ENCODE measurements at places on chromosomes 3 and 15.

GRCh38 chr3:66395635-66396034, 105.2 kb downstream of the LRIG1 start:
- DNase-seq, result no peak

GRCh38 chr15:82315519-82316246, 33.6 kb downstream of the GOLGA6L10 start:
- DNase-seq, result no peak

DNA sequence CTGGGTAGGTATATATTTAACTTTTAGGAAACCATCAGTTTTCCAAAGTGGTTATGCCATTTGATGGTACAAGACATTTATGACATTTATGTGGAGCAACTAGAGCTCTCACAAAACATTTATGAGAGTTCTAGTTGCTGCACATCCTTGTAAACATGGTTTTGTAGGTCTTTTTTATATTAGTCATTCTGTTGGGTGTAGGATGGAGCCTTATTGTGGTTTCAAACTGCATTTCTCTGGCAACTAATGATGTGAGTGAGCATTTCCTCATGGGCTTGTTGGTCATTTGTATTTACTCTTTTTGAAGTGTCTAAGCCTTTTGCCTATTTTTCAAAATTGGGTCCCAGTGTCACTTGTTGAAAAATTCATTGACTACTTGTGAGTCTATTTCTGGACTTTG, 45.7 kb upstream of the MGLL start:
- no peak for DNase-seq

GRCh38 chr15:44427756-44428724, 611 bp downstream of the CTDSPL2 start:
- no peak for DNase-seq

DNA sequence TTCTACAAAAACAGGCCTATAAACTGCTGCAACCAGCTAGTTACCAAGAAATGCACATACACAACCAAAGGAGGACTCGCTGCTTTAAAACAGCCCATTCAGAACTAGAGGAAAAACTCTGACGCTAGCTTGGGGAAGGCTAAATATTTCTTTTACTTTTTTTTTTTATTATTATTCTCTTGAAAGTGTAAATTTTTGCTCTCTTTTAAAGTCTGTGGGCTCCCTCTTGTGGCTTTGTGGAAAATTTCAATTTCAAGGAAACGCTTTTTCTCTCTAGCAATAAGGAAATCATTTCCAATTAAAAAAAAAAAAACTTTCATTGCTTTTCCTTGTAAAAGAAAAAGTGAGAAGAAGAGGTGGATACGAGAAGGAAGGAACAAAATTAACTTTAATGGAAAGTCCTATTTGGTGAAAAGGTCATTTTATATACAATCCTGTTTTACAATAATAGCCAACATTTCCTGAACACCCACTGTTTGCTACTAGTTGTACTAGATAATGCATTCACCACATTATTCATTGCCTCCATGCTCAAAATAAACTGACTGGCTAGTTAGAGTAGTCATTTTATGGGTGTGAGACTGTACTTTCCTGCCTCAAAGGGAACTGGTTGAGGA, 51.2 kb upstream of the SAMMSON start:
- no peak for DNase-seq

DNA sequence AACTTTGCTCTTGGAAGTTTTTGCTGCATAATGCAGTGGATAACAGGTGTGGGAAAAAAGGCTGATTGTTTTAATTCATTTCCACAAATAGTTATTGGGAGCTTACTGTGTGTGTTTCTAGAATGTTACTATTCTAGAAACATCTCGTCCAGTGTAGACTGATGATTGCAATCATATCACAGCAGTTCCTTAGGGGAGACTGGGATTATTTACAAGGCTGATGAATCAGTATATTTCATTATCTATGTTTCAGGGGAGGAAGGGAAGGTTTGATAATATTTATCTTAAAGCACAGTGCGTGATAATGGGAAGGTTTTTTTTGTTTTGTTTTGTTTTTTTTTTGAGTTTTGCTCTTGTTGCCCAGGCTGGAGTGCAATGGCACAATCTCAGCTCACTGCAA, 2.4 kb downstream of the USP13 start:
- DNase-seq, result no peak

DNA sequence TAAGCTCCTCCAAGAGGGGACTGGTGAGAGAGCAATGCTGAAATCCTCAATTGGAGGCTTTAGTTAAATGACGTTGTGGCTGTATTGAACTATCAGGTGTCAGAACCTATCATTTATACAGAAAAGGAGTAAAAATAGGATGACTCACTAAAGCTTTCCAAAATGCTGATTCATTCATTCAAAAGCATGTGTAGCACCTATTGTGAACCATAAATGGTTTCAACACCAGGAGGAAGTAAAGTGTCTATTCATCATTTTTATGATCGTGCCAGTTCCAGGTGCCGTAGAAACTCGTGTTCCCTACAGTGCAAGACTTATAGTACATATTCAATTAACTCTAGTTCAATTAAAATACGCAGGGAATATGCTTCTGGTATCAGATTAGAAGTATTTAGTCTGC, 66.5 kb upstream of the ARRDC4 start:
- DNase-seq, result no peak

DNA sequence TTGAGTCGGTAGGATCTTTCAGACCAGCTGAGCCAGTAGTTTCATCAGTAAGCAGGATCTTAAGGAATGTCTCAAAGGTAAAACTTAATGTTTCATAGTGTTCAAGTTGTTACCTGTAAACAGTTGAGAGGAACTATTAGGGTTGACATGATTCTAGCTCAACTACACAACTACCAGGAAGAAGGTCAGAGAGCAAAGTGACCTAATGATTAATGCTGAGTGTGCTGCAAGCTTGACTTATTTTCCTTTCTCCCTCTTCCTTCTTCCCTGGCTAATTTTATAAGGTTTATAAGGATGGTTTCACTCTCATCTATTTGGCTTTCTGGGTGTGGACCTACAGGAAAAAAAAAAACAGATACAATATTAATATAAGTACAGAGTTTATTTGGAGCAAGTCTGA, 30.2 kb upstream of the LHFPL4 start:
- no peak for DNase-seq

GRCh38 chr3:186798239-186798874, 7.9 kb downstream of the RFC4 start:
- DNase-seq, result no peak

- no peak for DNase-seq
Measured at GRCh38 chr3:103601666-103602065, 1166.9 kb downstream of the ZPLD1 start.

- no peak for DNase-seq
Measured at GRCh38 chr3:148937467-148938255, 53.7 kb upstream of the GYG1 start.

- no peak for DNase-seq
Measured at GRCh38 chr15:63606308-63606707, 9.1 kb downstream of the FBXL22 start.

- no peak for DNase-seq
Measured at GRCh38 chr3:69240651-69241568, 118.5 kb upstream of the LMOD3 start.

- no peak for DNase-seq
Measured at GRCh38 chr3:194139071-194139813, 3.3 kb downstream of the HES1 start.

GRCh38 chr15:54836052-54836795, 360.5 kb downstream of the RSL24D1 start:
- DNase-seq, result no peak

GRCh38 chr3:142723665-142723967, 218 bp upstream of the TRPC1 start:
- DNase-seq, result no peak

GRCh38 chr3:98744283-98744682, 18.9 kb upstream of the ST3GAL6 start:
- no peak for DNase-seq

DNA sequence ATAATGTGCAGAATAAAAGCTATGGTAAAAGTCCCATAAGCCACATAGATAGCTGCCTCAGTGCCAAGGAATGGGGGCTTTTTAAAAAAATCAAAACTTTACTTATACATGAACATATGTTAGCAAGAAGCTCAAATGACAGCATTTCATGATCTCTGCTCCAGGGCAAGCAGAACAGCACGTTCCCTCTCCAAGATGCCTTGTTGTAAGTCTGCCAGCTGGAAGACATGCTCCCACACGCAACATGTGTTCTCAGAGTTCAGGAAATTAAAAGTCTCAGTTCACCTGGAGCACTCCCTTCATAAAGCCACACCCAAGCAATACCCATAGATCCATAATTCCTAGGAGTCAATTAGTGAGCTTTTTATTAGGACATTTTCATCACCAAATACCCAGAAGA, 52.2 kb downstream of the ABI3BP start:
- no peak for DNase-seq

DNA sequence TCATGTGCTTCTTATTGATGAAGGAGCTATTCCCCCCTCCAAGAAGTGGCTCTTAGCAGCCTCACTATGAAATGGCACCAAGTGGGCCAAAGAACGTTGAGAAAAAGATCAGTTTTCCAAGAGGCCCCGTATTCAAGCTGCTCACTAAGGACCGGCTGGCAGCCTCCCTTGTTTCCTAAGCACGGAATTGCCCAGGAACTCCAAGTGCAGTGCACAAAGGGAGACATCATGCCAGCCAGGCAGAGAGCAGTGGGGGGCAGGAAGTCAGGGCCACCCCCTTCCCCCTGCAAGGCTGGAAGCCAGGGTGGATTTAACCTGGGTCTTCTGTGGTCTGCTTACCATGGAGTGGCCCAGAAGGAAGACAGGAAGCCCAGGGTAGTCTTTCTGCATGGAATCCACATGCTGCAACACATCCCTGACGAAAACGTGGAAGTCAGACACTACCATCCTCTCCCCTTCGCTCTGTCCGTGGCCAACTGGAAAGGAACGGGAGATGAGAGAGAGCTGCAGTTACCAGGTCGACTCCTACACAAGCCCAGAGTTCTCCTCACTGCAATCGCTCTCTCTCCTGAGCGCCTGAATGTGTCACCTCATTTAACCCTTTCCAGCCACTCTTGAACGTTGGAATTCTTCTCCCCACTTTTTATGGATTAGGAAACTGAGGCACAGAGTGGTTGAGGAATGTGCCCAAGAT, 49.5 kb downstream of the ABTB1 start:
- no peak for DNase-seq

GRCh38 chr3:181716966-181717365, 5.2 kb downstream of the SOX2 start:
- DNase-seq, result no peak

- DNase-seq, result peak; percentile 52
Measured at GRCh38 chr3:188788621-188789081, 383.1 kb upstream of the TPRG1 start.

DNA sequence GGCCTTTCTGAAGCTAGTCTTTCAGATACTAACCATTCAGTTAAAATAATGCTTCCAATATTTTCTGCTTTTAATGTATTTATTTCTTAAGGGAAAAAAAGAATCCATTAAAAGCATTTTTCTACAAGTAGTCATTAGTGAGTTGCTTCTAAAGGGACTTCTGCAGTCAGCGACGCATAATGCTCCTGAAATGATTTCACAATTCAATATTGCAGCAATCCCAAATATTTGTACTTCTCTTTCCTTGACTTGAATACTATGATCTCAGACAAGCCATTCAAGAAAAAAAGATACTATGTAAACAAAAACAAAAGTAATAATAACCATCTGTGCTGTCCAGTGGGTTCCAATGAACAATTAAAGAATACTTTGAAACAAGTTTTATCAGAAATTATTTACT, 681.0 kb downstream of the DIPK2A start:
- DNase-seq, result no peak

DNA sequence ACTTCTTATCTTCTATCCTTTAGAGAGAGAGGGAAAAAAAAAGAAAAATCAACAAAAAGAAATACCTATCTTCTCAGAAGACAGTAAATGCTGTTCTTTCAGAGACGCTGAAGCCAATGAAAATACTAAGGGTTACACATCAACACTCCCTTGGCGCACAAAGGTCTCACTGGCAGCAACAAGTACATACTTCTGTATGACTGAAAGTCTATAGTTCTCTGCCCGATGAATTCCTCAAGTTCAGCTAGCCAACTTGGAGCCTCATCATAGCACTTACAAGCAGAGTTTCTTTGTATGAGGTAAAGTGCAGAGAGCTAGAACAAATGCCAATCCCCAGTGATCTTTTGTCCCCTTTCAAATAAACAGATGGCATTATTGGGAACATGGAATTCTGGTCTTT, 62.7 kb downstream of the CPNE4 start:
- no peak for DNase-seq

DNA sequence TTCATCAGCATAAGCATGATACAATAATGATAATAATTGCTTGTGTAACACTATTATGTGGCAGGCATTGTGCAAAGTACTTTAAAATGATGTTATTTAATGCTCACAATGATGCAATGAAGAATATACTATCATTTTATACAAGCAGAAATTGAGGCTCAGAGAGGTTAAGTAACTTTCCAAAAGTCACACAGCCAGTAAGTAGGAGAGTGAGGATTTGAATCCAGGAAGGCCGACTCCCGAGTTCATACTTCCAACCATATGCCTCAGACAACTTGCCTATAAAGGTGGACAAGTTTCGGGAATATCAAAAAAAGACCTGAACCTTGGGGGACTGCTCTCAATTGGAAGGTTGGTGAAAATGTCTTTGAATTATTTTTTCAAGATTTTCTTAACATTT, 19.9 kb downstream of the RARB start:
- no peak for DNase-seq

- DNase-seq, result no peak
Measured at GRCh38 chr15:57456559-57456958, 80.3 kb downstream of the CGNL1 start.

DNA sequence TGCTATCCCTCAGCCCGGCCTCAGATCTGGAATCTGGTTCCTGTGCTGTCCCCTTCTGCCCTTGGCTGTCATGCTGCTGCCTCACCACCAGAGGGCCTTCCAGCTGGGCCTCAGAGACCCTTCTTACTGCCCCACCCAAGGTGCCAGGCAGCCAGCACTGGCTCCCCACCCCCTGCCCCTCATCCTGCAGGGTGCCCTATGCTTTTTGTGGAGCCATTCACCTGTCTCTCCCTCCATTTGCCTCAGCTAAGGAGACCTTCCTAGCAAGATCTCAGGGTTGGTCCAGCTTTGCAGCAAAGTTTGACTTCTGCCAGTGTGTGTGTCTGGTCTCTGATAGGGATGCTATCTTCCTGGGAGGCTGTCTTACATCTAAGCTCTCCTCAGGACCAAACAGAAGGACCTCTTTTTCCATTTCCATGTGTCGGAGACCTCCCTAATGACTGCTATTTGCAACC, 1.9 kb upstream of the VWA5B2 start:
- peak; percentile 49 for DNase-seq

- DNase-seq, result no peak
Measured at GRCh38 chr15:91499774-91500383, 353.6 kb upstream of the SLCO3A1 start.

DNA sequence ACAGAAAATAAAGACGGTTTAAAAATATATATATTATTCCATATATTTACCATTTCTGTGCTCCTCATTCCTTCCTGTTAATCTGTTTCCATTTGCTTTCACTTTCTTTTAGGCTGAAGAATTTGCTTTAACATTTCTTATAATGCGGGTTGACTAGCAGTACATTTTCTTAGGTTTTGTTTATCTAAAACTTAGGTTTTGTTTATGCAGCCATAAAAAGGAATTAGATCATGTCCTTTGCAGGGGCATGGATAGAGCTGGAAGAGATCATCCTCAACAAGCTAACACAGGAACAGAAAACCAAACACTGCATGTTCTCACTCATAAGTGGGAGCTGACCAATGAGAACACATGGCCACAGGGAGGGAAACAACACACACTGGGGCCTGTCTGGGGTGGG, 578.1 kb downstream of the FHIT start:
- no peak for DNase-seq

Data from activated T-cell treated with anti-CD3 and anti-CD28 coated beads for 4 hours (primary cell).